ENCODE measurements at places on chromosomes 2 and 18.

DNA sequence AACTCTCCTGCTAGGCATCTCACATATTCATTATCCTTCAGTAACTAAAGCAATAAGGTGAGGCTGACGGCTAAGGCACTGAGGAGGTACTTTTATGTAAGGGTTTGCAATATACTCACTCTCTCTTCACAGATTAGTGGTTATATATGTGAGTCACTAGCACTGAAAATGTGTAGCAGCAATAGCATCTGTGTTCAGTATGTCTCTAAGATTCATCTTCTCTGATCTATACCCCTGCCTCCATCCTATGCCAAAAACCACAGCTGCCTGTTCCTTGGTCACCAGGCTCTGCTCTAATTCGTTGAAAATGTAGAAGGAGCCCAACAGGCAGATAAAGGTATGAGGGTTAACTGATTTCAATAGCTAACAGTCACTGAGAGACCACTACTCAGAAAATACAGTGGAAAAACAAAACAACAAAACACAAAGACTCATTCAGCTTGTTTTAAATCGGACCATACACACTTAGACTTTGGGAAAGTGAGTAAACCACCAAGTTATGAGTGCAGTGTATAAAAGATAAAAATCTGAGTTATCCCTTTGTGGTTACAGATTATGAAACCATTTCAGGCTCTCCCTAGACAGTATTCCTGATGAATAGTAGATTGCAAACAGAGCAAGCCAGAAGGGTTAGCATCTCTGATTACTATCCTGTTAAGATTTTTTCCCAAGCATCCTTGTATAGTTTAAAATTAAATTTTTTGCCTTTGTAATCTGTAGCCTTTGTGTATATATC, 75.3 kb upstream of the CYP26B1 start:
- DNase-seq = no peak

GRCh38 chr2:23488584-23488983, 103.6 kb downstream of the KLHL29 start:
- DNase-seq = no peak

DNA sequence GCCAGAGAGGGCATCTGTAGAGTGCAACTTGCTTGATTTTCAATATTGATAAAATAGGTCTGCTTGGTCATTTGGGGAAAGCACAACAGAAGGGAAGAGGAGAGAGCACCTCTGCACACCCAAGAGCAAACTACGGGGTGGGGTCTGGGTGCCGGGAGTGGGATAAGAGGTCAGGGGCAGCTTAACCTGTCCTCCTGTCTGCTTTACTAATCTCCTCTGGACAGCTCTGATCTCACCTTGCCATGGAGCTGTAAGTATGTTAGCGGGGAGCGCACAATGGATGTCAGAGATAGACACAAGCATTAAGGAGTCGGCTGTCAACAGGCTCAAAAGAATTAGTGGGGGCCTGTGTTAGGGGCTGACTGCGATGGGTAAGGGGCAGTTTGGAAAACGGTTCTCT, 328.7 kb downstream of the CYRIA start:
- no peak for DNase-seq

DNA sequence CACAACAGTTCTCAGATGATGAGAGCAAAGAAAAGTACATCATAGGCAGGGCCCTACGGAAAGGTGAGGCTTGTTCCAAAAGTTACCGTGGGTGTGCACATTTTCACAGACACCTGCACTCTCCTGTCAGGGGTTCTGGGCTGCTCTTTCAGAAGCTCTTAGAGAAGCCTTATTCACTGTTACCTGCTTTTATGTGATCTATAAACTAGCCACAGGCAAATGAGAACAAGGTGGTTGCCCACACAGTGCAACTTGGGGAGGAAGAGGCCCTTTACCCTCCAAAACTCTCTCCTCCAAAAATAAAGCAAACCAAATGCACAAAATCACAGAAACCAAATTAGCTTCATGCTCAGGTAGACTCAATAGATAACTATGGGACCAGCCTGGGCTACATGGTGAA, 11.1 kb upstream of the CUL3 start:
- DNase-seq = no peak

- DNase-seq = peak; percentile 26
Measured at GRCh38 chr2:171342067-171342413, 91.8 kb downstream of the METTL8 start.

DNA sequence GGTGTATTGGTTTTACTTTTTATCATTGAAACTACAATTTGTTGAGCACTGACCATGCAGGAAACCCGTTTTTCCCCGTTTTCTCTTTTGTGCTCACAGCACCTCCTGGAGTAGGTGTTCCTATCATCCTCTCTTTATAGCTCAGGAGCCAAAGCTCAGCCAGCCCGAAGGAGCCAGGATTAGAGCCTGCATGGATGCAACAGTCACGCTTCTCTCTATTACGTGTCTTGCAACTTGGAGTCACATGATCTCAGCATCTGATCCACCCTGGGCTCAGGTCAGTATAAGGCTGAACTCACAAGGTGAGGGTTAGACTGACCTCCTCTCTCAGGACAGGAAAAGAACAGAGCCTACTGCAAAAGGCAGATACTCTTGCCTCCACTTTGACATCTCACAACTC, 150.5 kb downstream of the MBP start:
- no peak for DNase-seq

GRCh38 chr2:216692636-216693413, 2.5 kb downstream of the IGFBP5 start:
- DNase-seq = no peak

DNA sequence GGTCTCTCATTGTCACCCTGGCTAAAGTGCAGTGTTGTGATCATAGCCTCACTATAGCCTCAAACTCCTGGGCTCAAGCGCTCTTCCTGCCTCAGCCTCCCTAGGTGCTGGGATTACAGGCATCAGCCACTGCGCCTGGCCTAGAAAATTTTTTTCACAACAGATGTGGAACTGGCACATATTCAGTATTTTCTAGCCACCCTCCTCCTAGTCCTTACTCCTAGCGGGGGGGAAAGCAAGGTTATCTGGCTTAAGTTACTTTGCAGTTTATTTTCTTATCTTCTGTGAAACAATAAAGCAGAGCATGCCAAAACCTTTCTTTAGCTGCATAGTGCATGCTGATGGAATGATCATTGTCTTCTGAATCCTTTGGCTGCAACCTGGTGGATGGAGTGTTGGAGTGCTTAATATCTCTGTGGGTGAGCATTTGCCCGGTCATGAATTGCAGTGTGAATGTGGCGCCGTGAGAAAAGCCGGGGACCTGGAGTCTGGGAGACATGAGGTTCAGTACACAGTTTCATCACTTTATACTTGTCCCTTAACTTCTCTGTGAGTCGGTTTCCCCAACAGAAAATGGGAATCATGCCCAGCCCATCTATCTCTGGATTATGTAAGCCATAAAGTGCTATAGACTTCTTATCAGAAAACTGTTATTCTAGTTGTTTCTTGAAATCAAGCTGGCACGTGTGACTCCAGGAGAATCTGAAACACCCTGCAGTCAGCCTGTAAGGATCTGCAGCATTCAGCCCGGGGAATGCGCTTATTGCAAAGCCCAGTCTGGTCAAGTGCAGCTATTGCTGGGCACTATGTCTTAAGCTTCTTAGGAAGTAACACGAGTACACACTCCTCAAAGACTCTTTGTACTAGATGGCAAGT, 38.2 kb upstream of the MAP3K20 start:
- DNase-seq = no peak

DNA sequence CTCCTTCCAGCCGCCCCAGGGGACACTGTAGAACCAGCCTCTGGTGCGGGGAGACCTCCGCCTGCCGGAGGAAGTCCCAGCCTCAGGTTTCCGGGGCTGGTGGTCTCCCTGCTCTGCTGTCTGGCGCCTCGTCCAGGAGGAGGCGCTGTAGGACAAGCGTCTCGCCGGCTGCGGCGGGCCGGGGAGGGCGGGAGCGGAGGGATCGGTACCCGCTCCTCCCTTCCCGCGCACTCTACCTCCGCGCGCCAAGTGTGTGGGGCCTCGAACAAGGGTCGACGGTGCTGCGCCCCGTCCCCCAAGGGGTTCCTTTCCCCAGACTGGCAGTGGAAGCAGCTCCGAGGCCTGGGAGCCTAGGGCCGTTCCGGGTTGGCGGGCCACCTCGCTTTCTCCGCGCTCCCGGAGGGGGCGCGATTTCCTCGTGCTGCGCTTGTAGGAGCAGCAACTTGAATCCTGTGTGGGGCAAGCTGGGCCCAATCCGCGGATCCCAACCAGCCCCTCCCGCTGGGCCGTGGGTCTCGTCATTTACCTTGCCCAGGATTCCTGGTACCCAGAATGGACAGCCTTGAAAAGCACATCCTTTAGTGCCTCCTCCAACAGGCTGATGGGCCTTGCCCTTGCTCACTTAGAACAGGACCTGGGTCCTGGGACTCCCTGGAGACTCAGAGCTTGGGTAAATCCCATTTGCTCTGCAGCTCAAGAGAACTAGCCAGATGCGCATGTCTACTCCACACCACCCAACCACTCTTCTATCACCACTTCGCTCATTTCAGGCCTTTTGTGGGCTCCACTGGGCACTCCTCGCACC, 10.6 kb upstream of the HOXD4 start:
- DNase-seq = peak; percentile 23

GRCh38 chr18:59990121-59990823, 90.5 kb downstream of the PMAIP1 start:
- no peak for DNase-seq

Measured in GF-D8 (cell line).